ENCODE measurements at places on chromosomes 4 and X.

- no peak for DNase-seq
Measured at GRCh38 chr4:2104556-2105345, 45.6 kb downstream of the NAT8L start.

DNA sequence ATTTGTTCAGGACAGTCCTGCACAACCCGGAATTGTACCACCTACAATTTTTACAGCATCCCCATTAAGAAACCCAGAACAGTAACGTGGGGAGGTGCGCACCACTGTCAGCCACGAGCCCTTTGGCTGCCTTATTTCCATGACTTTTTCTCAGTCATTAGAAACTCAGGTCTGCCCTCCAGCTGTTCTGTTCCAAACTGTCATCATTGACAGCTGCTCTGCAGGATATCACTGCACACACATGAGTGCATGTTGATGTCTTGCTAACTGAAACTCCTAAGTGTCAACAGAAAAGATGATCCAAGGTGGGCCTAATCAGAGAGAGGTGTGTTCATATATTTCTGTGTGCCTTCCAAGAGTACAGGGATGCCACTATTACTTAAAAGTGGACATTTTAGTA, 123.4 kb downstream of the PARM1 start:
- no peak for DNase-seq

DNA sequence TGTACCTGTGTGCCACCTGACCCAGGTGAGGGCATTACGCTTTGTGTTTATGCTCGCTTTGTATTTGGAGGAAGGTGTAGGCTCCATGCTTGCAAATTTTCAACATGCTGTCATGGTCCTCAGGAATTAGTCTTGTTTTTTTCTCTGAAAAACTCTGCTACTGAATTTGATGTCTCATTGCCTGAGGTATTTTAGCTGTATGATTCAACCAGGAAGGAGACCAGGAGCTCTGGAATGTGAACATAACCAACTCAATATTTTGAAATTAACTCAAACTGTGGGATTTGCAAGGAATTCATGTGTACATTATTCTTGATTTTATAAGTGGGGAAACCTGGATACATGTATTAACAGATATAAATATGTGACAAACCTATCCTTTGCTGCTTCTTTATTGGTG, 134.1 kb downstream of the SLC4A4 start:
- no peak for DNase-seq

- DNase-seq, result no peak
Measured at GRCh38 chr4:81635739-81636138, 164.0 kb upstream of the RASGEF1B start.

GRCh38 chrX:101478366-101478765, 6.9 kb upstream of the ARMCX4 start:
- no peak for DNase-seq

GRCh38 chrX:30635630-30636029, 17.6 kb upstream of the GK start:
- DNase-seq, result no peak

DNA sequence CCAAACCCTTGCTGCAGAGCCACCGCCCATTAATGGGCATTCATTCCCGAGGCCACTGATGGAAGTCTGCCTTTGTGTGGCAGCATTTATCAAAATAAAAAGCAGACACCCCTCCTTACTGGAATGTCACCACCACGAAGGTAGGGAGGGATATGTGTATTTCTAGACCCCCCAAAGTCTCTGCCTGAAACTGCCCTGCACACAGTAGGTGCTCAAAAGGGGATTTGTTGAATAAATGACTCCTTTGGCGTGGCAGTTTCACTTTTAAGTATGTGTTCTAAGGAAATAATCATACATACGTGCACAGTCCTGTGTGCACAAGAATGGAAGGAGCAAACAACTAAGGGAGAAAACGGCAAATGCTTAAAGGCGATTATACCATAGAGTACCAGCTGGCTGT, 23.6 kb upstream of the GLOD5 start:
- DNase-seq, result no peak

Data from stimulated activated naive CD4-positive, alpha-beta T cell (primary cell).